ENCODE measurements at places on chromosomes 16 and 17.

GRCh38 chr17:60560860-60561257, 34.8 kb upstream of the APPBP2 start:
- no peak for DNase-seq

- no peak for DNase-seq
Measured at GRCh38 chr16:1377406-1378010, 25.8 kb downstream of the GNPTG start.

DNA sequence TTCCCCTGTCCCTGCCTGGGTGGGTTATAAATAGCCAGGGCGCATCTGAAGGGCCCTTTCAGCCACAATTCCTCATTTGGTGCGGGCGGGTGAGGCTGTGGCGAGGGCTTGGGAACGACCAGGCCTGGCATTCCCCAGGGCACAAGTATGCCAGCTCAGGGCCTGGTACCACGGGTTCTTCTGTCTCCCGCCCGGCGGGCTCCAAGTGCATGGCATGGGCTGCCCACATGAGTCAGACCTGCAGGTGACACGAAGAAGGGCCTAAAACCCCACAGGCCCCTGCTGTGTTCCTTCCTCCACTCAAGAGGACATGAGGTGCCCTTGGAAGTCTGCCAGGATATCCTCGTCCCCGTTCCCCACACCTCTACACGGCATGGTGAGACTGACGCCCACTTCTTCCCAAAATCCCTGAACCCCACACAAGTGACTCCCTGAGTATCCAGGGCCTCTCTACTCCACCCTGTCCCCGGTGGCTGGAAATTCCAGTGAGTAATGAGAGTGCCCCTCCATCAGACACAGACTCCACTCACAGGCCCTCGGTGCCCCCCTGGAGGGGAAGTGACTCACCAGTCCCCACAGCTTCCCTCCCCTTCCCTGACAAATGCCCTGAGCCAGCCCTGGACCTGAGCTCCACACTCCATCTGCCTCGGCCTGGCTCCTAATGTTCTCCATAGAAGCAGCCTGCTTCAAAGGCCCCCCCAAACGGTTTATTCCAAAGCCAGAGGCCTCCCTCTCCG, 68.8 kb downstream of the ABR start:
- DNase-seq, result no peak

DNA sequence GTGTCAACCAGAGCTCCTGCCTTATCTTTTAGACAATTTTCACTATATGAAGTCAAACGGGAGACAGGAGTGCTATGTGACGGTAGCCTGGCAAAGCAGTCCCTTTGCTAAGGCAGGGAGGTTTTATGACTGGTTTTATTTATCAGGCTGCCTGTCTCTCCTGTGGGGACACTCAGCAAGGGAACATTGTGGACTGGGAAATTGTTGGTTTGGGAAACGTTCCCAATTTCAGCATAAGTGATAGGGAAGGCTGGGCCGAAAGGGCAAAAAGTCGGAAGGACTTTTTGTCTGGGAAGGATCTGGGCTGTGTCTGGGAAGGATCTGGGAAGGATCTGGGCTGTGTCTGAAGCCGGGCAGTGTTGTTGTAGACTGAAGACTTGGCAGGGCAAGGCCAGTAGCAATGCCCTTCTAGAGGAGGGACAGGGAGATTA, 211.2 kb downstream of the PARN start:
- DNase-seq, result no peak

GRCh38 chr17:64500487-64500859, 3.6 kb upstream of the POLG2 start:
- DNase-seq, result no peak

GRCh38 chr16:77376358-77376757, 58.5 kb downstream of the ADAMTS18 start:
- no peak for DNase-seq

- no peak for DNase-seq
Measured at GRCh38 chr17:50181591-50182560, 16.1 kb downstream of the SGCA start.

GRCh38 chr16:56983211-56983751, 6.1 kb upstream of the NLRC5 start:
- no peak for DNase-seq

GRCh38 chr17:70857351-70857750, 688.0 kb downstream of the KCNJ2 start:
- no peak for DNase-seq

- DNase-seq, result peak; percentile 62
Measured at GRCh38 chr17:38584350-38584925, 21.3 kb downstream of the SRCIN1 start.

DNA sequence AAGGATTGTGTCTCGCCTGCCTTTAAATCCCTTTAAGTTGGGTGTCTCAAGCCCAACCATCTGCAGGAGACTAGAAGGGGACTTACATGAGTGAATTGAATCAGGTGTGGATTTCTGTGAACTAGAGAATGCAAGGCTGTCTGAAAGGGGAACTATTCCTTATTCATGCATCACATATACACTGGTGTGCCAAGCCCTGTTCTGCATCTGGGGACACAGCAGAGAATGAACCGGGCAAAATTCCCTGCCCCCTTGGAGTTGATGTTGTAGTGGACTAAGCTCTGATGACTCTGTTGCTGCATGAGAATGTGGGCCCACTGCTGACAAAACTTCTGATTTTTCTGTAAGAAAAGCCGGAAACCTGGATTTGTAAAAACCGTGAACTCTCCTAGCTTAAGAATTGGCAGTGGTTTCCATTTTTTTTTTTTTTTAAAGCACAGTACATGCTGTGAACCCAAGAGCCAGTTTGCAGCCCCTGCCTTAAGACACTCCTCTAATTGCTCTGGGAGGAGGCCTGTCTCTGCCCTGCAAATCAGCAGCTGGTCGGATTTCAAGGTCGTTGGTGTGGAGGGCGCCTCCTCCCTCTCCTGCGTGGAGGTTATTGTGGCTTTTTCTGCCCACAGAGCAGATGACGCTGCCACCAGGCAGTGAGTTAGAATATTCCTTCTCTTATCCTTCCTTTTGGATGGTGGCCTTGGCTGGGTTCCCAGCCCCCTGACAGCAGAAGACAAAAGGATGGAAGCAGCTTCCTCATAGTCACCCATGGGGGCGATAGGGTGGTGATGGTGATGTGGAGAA, 131.0 kb downstream of the PRKCB start:
- no peak for DNase-seq

DNA sequence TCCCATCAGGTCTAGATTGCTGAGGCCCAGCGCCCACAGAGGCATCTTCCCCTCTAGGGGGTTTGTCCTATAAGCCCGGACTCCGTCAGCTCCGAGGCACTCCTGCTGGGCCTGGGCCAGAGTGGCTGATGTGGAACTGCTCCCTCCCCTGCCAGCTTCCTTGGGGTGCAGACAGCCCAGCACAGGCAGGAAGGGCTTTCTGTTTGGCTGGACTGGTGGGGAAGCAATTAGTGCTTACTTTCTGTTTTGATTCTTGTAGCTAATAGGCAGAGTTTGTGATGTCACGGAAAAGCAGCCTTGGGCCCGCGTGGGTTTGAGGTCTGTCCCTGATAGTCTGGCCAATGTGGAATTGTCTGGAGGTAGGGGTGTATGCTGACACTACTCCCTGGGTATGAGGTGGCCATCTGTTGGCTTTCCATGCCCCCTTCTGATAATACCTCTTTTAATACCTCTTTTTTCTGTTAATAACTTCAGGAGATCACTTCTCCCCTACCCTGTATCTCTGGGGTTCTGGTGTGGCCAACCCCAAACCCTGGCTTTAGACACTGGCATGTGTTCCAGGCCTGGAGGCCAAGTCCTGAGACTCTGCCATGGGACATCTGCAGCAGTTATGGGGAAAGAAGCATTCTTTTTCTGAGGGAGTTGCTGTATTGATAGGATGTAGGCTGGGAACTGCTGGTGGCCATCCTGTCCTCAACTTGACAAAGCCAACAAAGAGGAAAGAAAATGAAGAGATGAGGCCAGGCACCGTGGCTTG, 190.9 kb downstream of the RAB11FIP4 start:
- no peak for DNase-seq

DNA sequence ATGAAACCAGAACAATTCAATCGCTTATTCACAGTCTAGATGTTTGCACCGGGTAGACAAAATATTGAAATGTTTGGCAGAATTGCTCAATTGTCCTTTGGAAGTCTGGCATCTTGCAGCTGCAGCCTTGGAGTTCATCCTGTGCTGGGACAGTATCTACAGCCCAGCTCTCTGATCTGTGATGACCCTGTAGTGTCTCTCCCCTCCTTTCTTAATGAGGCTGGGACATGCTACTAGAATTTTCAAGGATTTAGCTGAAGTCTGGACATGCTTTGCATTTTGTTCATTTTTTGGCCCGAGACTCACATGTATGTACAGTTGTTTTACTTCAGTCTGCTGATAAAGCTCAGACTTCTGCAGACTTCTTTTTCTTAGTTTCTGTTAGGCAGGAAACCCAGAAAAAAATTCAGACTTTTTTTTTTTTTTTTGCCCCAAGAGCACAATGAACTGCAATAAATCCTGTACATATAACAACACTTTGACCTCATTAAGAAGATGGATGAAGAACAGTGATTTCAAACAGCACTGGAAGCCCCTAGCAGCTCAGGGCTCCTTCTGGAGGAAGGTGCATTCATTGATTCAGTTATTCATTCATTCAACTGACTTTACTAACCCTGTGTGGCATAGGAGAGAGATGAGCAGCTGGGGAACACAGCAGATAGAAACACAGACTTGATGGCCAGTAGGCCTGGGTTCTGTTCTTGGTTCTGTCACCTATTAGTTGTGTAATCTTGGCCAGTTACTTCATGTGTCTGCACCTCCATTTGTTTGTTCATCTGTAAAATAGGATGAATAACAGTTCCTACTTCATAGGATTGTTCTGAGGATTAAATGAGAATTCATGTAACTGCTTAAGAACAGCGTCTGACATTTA, 210.0 kb downstream of the MAP2K4 start:
- DNase-seq, result no peak

- DNase-seq, result no peak
Measured at GRCh38 chr17:82034371-82035011, 3.0 kb downstream of the DCXR start.

DNA sequence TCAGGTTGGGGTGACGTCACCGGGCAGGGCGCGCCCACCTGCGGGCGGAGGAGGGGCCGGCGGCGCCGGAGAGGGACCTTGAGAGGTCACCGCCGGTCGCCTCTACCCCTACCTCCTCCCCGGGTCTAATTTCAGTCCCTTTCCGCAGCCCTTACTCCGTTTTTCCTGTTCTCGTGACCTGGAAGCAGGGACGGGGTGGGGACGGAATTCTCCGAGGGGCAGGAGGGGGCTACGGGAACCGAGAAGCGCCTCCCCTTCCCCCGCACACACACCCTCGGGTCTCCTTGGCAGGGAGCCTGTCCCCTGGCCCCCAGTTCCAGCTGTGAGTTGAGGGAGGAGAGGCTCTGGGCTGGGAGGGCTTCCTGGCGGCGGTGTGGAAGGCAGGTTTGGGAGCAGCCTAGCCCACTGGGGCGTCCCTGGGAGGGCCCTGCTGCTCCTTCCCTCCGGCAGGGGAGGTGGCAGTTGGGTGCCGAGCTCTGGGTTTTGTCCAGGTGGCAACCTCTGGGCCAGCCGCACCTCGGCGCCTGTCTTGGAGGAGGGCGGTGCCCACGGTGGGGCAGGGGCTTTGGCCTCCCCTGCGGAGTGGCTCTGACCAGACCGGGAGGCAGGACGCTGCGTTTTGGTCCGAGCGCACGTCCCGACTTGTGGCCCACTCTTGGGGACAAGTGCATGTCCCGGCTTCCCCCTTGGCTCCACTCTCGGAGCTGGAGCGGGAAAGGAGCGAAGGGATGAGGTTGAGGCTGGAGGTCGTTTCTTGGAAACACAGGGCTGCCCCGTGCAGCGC, 773 bp downstream of the SYNGR3 start:
- no peak for DNase-seq

- DNase-seq, result no peak
Measured at GRCh38 chr17:65328567-65328966, 191.4 kb downstream of the RGS9 start.

DNA sequence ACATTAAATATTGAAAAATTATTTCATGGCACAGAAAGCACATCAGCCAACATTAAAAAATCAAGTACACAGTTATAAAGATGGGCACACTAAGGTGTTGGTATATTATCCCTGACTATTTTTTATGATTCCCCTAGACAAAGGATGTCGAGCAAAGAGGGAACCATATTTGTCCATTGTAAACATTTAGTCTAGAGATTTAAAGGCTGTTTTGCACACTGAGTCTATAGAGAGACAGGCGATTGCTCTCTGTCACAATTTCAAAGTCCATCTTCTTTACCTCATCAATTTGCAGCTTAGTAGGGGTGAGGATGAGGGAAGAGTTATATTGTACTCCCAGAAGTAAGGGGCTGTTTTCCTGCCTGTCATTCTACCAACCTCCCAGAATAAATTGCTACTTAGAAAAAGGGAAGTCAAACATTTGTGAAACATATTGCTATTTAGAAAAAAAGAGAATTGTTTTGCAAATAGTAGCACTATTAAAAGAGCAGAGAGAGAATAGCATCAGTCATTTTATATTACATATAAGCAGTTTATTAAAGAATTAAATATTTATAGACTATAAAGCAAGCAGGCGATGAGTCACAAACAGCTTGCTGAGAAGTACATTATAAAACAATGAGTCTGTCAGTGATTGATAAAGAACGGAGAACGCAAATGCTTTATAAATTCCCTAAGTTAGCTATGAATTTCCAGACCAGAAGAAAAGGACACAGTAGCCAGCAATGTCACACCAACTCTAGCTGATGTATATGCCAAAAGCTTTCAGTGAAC, 270.6 kb upstream of the PMFBP1 start:
- DNase-seq, result no peak

DNA sequence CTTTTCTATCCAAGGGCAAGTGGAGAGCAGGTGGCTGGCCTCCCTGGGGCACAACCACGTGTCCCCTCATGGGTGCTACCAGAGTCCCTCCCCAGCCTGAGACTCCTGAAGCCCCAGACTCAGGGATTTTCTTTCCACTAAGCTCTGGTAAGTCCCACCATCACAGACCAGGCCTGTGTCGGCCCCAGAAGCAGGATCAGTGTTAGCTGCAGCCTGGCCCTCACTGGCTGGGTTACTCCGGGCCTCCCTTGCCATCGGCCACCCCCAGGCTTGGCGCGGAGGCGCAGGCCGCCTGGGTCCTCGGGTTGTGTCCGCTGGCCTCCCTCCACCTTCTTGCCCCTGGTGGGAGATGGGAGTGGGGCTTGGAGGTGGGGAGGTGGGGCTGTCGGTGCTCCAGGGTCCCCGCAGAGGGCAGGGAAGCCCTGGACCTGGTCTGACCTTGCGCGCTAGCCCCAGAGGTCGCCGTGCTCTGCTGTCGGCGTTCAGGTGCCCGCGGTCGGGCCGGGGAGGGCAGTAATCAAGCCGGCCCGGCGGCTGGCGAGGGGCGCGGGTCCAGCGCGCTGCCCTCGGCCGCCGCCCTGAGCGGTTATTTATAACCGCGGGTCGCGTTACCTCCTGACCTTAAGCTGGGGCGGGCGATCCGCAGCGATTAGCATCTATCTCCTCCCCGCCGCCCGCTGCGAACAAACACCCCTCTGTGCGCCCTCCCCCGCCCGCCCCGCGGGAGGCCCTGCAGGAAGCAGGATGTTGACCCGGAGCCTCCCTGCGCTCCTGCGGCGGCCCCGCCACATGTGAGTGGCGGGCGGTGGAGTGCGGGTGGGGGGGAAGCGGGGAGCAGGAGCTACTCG, 78.1 kb upstream of the TOB1 start:
- peak; percentile 33 for DNase-seq
